ENCODE measurements at places on chromosomes 1 and 21.

DNA sequence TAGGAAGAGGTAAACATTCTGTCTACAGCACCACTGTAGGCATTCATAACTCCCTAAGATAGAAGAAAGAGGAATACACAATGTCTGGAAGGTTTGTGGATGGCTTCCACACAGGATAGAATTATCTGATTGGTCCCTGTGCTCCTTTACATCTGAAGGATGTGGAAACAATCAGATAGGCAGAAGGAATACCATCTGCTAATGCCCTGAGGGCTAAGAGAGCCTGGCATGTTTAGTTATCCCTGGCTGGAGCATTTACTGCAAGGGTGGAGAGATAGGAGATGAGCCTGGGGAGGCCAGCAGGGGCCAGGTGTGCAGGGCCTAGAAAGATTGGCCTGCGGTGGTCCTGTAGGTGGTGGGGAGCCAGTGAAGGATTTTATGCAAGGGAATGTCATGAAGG is 8.6 kb upstream of the ACBD3 start:
- no peak for DNase-seq

GRCh38 chr1:91564888-91565701 is 64.4 kb downstream of the CDC7 start:
- no peak for DNase-seq

GRCh38 chr1:240652549-240652948 is 40.6 kb upstream of the GREM2 start:
- DNase-seq = no peak

DNA sequence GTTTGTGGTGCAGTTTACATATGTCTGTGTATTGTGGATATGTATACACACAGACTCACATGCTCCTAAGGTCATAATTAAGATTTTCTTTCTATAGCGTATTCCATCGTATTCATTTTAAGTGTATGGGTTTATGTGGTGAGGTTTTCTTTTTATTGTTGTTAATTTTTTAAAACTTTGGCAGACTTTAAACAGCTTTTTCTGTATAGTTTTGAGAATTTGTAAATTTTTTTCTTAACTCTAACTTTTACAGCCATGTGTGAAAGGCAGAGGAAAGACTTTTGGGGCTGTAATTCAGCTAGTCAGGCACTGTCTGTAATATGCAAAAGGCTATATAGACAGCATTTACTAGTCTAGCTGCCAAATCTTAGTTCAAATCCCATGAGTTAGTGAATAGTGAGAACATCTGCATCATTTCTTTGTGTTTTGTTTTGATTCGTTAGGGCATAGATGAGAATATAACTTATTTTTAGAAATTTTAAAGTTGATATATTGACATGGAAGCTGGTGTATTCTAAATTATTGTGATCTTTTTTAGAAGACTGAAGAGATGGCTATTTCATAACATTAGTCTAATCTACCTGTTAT is 2.3 kb downstream of the MAGI3 start:
- DNase-seq = no peak

- no peak for DNase-seq
These were observed 9.8 kb downstream of the POU2F1 start for GRCh38 chr1:167230437-167230836.

DNA sequence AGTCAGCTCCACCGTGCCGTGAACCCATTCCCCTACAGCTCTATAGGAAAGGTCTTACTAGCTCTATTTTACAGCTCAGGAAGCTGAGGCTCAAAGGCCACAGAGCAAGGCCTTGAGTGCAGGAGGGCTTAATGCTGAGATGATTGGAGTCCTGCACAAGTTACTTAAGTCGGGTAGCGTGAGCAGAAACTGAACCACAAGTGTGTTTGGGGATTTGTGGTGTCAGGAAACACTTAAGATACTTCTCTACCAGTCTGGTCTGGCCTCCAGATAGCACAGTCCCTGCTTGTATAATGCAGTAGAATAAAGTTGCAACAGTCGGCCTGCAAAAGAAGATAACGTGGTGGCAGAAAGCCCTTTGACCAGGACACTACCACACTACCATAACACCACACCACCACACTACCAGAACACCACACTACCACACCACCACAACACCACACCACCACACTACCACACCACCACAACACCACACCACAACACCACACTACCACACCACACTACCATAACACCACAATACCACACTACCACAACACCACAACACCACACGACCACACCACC is 118.1 kb downstream of the SPSB1 start:
- DNase-seq = no peak

GRCh38 chr1:226422478-226422877 is 14.6 kb upstream of the PARP1 start:
- DNase-seq = no peak

DNA sequence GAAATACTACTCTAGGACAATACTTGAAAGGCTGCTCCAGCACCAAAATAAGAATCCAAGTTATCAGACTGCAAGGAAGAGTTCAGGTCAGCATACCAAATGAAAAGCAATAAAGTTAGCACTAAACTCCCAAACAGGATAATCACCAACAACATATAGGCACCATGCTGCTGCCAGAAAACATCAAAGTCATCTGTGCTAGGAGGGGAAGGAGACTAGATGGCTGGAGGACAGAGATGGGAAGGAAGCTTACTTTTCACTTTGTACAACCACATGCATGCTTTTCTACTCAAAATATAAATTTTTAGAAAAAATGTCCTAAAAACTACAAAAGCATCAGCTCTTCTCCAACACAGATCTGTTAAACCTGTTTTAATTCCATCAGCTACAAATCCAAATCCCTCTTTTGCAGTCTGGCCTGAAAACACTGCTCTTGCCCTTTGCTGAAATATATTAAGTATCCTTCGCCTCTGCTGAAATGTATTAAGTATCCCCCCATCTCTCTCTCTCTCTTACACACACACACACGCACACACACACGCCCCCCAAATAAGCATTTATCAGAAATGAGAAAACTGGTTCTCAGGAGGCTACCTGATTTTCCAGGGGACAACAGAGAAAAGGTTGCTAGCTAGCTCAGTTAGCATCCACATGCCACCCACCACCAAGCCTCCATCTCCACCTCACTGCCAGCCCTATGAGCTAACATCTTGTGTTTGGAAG is 1.5 kb downstream of the GATAD2B start:
- DNase-seq = no peak

GRCh38 chr1:86154571-86155050 is 2.0 kb downstream of the COL24A1 start:
- DNase-seq = no peak

- DNase-seq = no peak
These were observed 22.8 kb upstream of the RGS1 start for GRCh38 chr1:192552760-192553191.

- no peak for DNase-seq
These were observed 36.8 kb downstream of the CDC7 start for GRCh38 chr1:91537281-91537986.

GRCh38 chr1:100734676-100735075 is 15.1 kb downstream of the VCAM1 start:
- no peak for DNase-seq

DNA sequence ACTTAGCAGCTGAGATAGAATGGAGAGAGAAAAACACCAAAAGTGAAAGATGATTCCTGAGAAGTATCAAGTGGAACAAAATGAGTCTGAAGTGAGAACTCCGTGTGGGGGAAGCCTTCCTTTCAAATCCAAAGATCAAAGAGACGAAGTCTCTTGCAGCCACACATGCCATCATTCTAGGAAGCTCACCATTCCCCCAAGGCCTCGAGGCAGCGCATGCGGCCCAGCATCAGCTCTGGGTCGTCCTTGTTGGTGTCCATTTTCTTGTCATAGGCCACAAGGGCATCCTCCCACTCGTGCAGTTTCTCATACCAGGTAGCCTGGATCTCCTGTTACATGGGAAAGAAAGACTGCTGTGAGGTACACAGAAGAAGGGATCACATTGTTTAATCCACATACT is 32.2 kb upstream of the ANGPTL7 start:
- no peak for DNase-seq

DNA sequence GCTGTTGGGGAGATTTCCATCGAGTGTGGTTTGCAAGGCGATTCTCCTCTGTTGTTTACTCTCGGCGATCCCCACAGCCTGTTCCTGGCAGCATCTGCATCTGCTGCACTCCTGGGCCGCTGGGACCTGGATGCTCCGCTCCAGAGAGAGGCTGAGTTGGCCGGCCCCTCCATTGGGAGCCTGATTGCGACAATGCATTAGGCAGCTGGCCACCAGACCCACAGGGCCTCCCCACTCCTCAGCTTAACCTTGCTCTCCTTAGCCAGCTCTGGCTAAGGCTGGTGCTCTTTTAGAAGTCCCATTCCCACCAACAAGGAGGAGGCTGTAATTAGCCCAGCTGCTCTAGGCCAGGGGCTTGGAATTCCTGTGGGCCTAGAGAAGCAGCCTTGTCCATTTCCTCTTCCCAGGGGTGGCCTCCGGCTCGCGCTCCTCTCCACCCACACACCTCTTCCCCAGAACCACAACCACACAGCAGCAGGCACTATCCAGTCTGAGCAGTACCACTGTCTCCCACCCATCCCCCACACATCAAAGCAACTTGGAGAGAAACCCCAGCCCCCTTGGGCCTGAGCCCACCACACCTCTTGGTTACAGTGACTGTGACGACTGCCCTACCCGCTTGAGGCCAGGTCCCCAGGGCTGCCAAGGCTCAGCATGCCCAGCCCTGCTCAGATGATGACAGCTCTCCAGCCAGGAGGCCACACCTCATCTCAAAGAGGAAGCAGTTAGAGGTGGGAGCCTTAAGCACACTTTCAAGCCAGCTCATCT is 193.8 kb upstream of the EDN2 start:
- DNase-seq = peak; percentile 55

DNA sequence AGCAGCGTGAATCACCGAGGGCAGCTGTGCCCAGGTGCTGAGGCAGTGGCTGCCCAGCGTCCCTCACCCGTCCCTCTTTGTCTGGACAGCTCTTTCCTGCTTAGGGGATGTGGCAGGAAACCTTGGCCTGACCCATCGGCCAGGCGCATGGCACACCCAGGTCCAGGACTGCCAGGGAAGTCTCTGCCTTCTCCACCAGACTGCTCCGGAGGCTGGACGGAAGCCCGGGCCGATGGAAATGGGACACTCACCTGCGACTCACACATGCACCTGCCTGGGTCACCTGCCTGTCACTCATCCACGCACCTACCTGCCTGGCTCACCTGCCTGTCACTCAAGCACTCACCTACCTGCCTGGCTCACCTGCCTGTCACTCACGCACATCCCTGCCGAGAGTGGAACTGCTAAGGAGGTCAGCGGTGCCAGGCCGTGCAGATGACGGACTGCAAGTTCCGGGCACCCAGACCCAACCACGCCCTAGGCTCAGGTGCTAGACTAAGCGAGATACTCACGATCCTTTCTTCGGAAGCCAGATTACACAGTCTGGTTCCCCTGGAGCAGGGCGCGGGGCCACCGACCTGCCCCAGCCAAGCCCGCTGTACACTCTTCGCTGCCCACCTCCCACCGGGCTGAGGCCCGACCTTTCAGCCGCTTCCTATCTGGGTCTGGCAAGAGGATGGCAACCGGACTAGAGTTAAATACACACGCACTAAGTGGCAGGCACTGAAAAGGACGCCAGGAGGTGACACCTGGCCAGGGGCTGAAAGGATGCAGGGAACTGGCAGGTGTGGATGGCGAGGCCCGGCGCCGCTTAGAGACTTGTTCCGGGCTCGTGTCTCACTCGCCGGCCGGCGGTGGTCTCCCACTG is 1.1 kb downstream of the UBE2J2 start:
- DNase-seq = no peak

DNA sequence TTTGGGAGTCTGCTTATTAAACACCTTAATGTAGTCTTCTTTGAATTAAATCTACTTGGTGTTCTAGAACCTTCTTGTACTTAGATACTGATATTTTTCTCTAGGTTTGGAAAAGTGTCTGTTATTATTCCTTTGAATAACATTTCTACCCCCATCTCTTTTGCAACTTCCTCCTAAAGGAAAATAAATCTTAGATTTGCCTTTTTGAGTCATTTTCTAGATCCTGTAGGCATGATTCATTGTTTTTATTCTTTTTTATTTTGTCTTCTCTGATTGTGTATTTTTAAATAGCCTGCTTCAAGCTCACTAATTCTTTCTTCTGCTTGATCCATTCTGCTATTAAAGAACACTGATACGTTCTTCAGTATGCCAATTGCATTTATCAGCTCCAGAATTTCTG is 155.9 kb upstream of the NEGR1 start:
- DNase-seq = no peak

GRCh38 chr1:46643368-46643775 is 24.8 kb downstream of the ATPAF1 start:
- DNase-seq = no peak

GRCh38 chr21:40047993-40048730 is 180.9 kb downstream of the PCP4 start:
- DNase-seq = no peak

GRCh38 chr1:49106445-49106844 is 329.8 kb upstream of the BEND5 start:
- no peak for DNase-seq

DNA sequence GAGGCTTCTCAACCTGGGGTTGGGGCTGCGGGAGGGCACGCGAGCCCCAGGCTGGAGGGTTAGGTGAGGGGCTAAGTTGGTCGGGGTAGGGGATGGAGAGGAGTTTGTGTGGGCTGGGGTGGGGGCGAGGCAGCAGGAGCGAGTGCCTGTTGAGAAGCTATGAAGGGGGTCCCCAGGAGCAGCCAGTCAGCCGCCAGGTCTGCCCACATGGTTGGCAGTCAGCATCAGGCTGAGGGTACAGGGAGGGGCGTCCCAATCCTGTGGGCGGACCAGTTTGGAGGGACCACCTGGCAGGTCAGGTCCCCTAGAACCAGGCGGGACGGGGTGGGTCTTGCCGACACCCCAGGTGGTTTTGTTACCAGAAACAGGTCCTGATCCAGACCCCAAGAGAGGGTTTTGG is 400 bp upstream of the TRIM17 start:
- no peak for DNase-seq

GRCh38 chr1:43423672-43424550 is 29.8 kb downstream of the HYI start:
- DNase-seq = no peak

DNA sequence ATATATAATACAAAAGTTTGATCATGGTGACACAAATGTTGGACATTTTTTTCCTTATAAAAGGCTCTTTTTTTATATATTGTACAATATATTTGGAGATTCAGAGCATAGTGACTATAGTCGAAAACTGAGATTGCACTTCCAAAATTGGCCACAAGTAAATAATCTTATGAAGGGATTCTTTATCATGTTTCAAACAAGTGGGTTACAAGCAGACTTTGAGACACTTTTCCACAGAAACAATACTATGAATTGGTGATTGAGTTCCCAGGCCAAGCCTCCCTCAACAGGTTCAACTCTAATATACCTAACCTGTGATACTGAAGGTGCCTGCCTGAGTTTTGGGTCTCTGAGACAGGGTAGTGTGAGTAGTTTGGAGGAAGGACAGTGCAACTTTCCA is 13.8 kb downstream of the LEPR start:
- DNase-seq = no peak

DNA sequence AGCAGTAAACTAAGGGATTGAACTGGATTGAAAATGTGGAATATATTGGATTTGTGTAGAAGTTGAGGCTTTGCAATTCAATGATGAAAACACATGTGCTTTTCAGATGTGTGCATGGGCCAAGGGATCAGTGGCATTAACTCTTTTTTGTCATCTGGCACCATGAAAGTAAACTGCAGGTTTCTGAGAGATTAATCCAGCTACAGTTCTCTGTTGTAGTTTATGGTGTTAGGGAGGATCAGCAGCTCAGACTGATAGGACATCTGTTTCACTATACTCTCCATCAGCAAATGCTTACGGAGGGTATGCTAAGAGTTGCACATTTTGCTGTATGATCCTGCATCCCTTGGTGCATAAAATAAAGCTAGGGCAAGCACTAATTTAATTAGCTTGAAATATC is 82.6 kb downstream of the C1orf21 start:
- DNase-seq = no peak

- DNase-seq = no peak
These were observed 40.9 kb downstream of the PTGFRN start for GRCh38 chr1:116950517-116951199.

All from CD14-positive monocyte (primary cell).